ENCODE measurements at places on chromosomes 6 and 20. TPM values are rescaled to one million over a fixed set of nuclear protein-coding genes. Genes with fewer than 3 reads are reported as not detected.

Gene NKAIN2
- total RNA-seq, result not detected

Gene QRSL1
- 13.0 TPM for total RNA-seq

DNA sequence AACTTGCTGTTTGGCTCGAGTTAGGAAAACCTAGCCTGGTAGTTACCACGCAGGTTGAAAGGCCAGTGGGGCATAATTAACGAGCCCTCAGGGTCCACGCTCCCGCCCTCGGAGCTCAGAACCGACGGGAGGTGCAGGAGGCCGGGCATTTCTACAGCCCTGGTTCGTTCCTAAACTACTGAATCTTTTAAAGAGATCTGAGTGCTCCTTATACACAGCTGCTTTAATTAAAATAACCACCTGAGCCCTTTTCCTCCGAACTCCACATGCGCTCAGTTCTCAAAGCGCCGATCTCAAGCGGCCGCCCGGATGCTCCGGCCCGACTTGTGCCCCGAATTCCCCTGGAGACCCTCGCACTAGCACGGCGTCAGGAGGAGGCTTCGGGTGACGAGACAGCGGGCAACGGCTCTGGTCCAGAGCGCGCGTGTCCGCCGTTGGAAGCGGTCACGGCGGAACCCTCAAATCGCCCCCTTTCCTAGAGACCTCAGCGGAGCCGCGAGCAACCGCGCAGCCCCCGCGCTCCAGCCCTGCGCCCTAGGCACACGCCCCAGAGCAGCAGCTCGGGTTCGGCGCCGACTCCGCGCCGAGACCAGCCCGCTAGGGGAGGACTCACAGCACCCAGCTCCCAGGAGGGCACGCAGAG is 397 bp downstream of the WDR27 start:
- DNase-seq, result peak; percentile 41

DNA sequence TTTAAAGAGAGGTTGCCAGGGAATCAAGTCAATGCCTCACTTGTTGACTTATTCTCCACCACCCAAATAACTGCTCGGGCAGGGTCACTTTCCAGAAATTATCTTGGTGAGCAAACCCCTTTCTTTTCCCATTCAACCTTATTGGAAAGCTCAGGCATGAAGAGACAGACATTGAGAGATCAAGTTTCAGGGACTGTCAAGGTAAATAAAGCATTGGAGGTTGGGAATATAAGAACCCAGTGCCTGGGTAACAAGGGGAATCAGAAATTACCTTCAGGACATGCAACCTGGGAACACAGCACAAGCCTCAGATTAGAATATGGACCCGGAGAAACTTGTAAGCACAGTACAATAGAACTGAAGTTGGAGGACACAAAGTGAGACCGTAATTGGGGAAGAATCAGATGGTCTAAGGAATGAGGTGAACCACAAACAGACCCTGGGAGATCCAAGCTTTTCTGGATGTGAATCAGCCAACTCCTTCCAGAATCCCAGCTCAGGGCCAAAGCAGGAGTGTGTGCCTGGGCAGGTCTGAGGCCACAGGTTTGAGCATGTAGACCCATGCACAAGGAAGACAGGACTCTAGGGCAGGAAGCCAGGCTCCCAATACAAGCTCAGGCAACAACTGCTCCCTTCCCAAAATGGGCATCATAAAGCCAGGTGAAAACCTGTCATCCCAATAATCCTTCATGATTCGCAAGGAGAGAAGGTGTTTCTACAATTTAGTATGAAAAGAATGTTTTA is 512.8 kb downstream of the MAFB start:
- DNase-seq, result no peak

GRCh38 chr6:89605861-89606260 is 32.7 kb downstream of the LYRM2 start:
- DNase-seq, result no peak

DNA sequence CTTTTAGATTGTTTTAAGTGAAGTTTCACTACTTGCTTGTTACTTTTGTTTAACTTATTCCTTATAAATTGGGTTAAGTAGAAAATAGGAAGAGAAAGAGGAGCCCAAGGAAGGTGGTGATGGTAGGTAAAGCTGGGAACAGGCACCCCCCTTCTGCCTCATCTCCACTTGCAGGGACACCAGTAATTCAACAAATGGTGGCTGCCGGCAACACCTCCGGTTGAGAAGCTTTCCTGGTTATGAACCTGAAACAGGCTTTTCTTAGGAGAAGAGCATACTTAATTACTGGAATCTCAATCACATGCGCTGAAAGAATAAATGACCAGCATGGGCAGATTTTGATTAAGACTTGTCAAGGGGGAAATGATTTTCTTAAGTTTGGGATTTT is 158.9 kb upstream of the ZNF217 start:
- DNase-seq, result peak; percentile 54
